SK-MEL-5 (cell line): ENCODE measurements at places on chromosomes 7 and 10. TPM values are rescaled to one million over a fixed set of nuclear protein-coding genes. Genes with fewer than 3 reads are reported as not detected.
A peak's percentile ranks its signal among the peaks of the same experiment; 100 is the strongest.

GRCh38 chr7:65974191-65974801 lies 7.7 kb downstream of the GUSB start:
- DNase-seq: no peak

Gene UPK3B
- not detected in 2 replicates for total RNA-seq

GRCh38 chr10:79069325-79070080 lies 737 bp downstream of the ZMIZ1 start:
- no peak for DNase-seq

- DNase-seq: no peak
Observed at GRCh38 chr10:43905512-43906236, 257.0 kb upstream of the ZNF32 start.

GRCh38 chr7:50209461-50210135 lies 94.9 kb upstream of the IKZF1 start:
- DNase-seq: no peak

Gene HERC4
- total RNA-seq: 23.0 and 25.7 TPM in 2 replicates

DNA sequence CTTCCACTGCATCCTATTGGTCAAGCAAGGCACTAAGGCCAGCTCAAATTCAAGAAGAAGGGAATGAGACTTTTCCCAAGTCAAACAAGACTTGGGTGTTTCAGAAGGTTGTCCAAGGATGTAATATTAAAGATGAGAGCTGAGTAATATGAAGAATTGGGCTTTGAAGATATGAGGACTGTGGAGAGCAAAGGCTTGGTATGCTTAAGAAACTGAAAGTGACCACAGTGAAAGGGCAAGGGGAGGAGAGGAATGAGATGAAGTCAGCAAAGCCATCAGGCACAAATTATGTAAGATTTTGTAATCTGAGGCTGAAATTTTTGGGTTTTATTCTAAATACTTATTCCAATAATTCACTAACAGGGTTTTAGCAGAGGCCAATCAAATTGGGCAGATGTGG lies 38.6 kb upstream of the NPY start:
- DNase-seq: no peak

DNA sequence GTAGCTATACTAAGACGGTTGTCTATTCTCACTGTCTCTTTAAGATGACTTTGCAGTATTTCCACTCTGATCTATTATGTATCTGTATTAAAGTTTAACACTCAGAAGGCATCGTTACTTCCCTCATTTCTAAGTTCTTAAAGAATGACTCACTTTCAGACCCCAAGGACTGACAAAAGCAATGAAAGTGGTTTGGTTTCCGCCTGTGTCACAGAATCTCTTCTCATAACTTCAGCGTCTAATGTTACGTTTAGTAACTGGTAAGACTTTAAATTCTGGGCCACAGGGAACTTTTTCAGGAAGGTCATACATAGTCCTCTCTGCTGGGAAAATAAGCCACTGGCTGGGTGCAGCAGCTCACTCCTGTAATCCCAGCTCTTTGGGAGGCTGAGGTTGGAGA lies 892.0 kb upstream of the AUTS2 start:
- no peak for DNase-seq

Gene CEP55
- 30.1 and 30.3 TPM in 2 replicates for total RNA-seq

DNA sequence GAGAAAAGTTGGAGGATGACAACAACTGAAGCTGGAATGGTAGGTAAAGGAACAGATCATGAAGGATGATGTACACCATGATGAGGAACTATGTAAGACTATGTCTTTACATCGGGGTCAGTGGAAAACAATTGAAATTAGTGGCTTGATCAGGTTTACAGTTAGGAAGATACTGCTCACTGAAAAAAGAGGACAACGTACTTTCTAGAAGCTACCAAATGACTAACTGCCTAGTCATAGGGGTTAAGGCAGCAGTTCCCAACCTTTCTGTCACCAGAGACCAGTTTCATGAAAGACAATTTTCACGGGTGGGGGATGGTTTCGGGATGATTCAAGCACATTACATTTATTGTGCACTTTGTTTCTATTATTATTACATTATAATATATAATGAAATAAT lies 91.6 kb upstream of the ANKRD1 start:
- no peak for DNase-seq

- DNase-seq: no peak
Observed at GRCh38 chr10:74510594-74510993, 315.8 kb upstream of the KAT6B start.

Gene SFRP4
- not detected in 2 replicates for total RNA-seq

Gene CPA1
- not detected in 2 replicates for total RNA-seq

DNA sequence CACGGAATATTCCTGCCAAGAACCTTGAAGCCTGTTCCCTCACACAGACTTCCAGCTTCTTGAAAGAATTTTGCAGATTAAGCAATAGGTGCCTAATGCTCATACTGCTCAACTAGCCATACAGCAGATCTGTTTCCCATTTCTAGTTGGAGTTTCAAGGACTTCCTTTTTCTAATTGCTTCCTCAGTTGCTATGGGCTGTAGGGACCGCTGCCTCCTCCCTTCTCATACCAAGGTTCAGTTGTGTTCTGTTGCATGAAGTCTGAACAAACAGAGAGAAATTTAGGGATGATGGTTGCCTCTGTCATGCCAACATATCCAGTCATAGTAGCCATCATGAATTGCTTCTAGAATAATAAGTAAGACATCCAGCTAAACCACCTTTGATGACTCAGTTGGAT lies 6.8 kb downstream of the ITGA8 start:
- DNase-seq: no peak

Gene LGI1
- not detected in 2 replicates for total RNA-seq

- DNase-seq: no peak
Observed at GRCh38 chr10:21452203-21452602, 73.3 kb downstream of the SKIDA1 start.

Gene LEP
- not detected in 2 replicates for total RNA-seq

- DNase-seq: peak; percentile 83
Observed at GRCh38 chr7:18495412-18496340, at the start of gene HDAC9. Gene HDAC9 (plus strand): TSS chr7:18495749. CDS start chr7:18496303, 554 bp downstream.

Gene ANKRD1
- not detected in 2 replicates for total RNA-seq

- no peak for DNase-seq
Observed at GRCh38 chr7:113383638-113384037, 265.3 kb upstream of the SMIM30 start.

DNA sequence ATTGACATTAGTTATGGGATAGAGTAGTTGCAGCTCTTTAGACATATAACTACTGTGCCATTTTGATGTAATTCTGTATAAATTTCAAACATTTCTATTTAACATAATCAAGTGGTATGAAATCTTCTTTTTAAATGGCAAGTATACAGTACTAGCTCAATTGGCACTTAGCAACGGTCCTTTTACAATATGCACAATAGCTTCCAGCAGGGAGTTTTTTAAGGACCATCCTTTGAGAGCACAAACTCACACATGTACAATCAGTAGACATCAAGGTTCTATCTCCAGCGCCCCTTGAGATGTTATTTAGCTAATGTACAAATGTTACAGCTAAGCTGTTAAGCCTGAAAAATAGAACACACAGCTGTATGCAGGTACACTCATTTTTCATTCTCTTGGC lies 480.7 kb downstream of the TFEC start:
- DNase-seq: no peak

DNA sequence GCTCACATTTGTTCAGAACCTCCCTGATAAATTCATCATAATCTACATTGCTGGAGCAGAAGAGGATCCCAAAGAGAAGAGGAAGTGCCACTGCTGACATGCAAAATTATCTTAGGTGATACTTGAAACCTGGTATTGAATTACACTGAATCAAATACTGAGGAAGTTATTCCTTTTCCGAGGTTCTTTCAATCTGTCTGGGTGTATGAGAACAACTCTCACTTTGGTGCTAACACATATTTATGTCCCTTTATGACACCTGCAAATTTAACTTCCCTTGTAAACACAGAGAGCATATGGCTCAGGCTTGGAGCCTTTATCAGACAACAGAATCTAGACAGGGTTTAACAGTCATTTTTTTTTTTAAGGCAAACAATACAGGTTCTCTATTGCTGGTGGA lies 131.4 kb downstream of the SRPK2 start:
- no peak for DNase-seq

Gene LBX1
- total RNA-seq: not detected in 2 replicates

- DNase-seq: no peak
Observed at GRCh38 chr10:102669206-102670064, 25.2 kb downstream of the TRIM8 start.

GRCh38 chr7:28675429-28675828 lies 263.1 kb downstream of the CREB5 start:
- DNase-seq: no peak

Gene CFAP70
- total RNA-seq: 0.40 and 0.51 TPM in 2 replicates

DNA sequence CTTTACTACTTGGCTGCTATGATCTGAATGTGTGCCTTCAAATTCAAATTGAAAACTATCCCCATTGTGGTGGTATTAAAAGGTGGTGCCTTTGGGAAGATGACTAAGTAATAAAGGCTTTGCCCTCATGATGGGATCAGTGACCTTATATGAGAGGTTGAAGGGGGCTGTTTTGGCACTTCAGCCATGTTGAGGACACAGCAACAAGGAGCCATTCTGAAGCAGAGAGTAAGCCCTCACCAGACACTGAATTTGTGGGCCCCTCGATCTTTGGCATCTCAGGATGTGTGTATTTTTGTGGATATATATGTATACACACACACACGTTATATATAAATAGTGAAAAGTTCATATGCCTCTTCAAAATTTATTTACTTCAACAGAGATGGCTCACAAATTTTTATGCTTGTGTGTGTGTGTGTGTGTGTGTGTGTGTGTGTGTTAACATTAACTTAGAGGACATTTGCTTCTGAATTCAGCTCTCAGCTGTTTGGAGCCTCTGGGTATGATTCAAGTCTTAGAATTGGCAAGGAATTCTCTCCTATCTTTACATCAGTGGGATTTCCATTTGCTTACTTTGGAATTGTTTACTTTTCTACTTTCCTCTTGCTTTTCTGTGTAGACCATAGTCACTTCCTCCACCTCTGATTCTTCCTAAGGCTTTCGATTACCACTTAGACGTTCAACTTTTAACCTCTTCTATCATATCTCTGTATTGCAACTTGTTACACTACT lies 66.6 kb downstream of the MAGI2 start:
- DNase-seq: no peak

Gene ANXA8L1
- not detected in 2 replicates for total RNA-seq

DNA sequence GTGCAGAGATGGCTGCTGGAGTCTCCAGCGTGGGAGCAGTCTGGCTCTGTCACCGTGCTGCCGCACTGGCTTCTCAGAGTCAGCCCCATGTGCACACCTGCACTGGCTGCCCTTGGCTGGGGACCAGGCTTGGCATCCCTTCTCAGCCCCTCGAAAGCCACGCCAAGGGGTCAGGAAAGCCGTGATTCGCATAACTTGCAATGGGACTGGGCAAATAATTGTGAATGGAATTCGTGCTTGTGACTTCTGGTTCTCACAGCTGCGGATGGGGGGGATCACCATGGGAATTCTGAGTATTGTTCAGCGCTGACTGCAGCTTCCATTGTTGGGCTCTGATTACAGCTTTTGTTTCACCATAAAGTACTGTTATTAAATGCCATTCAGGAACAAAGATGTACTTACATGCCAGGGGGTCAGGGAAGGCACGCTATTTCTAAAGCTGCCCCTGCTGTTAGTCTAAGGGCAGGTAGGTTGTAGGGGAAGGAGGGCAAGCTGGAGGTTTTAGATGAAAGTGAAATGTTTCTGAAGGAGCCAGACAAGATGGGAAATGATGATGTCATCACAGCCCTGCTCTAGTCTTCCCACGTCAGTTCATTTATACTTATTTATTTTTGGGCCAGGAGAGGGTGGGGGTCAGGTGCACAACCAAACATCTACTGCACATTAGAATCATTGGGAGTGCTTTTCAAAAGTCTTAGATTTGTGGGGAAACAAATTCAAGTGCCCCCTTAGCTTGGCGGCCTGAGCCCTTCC lies 5.8 kb upstream of the PLEKHA1 start:
- no peak for DNase-seq

Gene KLF14
- 0.69 and 1.0 TPM in 2 replicates for total RNA-seq

Gene ZSCAN25
- 16.9 and 18.2 TPM in 2 replicates for total RNA-seq

Gene PILRA
- 0.48 TPM in 1 of 2 replicates, not detected in the other for total RNA-seq

DNA sequence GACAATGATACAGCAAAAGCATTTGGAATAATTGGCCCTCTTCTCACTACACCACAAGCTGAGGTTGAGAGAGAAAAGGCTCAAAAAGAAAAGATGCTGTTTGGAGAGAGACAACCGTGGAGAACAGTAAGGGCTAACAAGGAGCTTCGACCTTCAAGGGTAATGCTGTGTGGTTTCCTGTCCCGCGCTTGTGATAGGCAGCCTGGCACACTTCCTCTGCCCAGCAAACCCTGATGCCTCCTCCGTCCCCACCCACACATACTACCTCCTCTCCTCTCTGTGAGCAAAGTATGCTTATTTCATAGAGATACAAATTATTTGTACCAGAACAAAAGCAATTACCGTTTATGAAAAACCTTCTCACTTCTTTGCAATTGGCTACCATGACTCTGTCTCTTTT lies 755.4 kb downstream of the KCNMA1 start:
- no peak for DNase-seq

- no peak for DNase-seq
Observed at GRCh38 chr7:130359276-130359857, 14.8 kb downstream of the CPA5 start.

DNA sequence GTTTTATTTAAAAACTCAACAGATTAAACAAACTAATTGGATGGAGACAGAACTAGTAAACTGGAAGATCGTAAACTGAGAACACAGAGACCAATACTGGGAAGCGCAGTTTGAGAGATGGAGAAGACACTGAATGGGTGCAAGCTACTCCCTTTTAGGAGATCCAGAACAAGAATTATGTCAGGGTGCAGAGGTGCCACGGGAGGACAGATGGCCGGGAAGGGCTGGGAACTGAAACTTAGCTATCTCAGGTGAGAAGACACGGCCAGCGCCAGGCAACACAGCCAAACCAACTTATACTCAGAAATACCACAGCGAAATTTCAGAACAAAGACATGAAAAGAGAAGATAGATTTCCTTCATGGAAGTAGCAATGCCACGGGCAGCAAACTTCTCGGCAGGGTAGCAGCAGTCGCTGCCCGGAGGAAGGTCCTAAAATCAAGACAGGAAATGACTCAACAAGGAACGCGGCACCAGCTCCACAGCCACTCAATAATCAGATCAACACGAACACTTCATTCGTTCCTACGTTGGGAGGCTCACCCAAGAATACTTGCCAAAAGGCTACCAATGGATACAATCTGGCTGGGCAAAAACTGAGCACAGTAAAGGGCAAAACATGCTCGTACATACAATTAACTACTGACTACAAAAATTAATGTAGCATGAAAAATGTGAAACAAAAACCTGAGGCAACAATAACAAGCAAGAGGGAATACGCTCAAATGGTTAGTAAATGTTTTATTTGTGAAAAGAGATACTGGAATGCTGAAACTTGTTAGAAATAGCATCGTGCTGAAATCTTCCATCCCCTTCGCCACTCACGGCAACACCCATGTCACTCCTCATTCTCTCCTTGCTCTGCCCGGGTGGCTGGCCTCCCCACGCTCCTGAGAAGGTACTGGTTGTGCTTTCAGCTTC lies 2.2 kb upstream of the LRRC27 start:
- no peak for DNase-seq
